ENCODE measurements at places on chromosomes 1 and 21.

GRCh38 chr1:241225741-241226140 lies 131.3 kb downstream of the RGS7 start:
- no peak for DNase-seq

DNA sequence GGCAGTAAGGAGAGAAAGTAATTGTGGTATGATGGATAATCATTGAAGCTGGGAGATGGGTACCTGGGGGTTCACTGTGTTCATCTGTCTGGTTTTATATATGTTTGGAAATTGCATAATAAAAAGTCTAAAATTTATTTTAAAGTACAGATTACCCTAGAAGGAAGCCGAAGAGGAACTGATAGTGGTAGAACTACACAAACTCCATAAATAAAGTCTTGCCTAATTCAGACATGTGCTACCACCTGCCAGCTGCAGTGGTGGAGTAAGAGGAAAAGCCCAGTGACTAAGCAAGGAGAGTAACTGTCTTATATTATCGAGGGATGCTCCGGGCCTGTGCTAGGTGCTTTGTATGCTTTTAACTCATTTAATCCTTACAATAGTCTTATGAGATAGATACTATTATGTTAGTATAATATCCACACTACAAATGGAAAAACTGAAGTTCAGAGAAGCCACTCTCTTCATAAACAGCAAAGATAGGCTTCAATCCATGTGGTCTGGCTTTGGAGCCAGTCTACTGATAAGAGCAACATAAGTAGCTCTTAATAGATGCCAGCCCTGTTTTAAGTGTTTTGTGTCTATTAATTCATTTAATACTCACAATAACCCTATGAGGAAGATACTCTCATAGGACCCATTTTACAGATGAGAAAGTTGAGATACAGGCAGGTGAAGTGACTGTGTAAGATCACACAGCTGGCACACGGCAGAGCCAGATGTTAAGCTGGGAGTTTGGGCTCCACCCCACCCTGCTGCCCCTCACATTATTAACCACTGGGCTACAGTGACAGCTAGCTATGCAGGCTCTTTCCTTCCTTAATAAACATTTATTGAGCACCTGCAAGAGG lies 56.8 kb upstream of the HNRNPU start:
- DNase-seq = no peak

- no peak for DNase-seq
Measured at GRCh38 chr1:226678251-226678650, 60.8 kb downstream of the ITPKB start.

DNA sequence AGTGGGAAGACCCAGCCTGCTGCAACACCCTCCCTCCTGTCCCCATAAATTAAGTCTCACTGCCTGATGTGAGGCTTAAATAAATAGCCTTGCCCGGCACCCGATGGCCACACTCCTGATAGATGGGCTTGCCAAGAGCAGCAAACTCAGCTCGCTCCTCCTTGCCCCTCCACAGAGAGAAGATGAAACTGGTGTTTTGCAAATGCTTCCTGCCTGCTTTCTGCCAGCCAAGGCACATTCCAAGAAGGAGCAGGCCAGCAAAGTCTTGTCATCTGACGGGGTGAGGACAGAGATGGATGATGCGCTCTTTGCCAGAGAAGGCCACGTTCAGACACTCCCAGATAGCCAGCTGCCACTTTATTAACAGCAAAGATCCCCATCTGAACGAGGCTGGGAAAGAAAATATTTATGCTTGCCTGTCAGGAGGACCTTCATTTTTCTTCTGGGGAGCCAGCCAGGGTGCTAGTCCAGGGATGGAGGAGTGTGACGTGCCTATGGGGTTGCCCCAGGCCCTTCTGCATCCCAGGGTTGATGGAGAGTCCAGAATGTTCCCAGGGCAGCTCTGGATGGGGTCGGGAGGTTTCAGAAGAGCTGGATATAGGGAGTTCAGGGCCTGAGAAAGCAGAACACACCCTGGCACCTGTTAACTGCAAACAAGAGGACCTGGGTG lies 265.4 kb downstream of the FOXD2 start:
- DNase-seq = no peak

DNA sequence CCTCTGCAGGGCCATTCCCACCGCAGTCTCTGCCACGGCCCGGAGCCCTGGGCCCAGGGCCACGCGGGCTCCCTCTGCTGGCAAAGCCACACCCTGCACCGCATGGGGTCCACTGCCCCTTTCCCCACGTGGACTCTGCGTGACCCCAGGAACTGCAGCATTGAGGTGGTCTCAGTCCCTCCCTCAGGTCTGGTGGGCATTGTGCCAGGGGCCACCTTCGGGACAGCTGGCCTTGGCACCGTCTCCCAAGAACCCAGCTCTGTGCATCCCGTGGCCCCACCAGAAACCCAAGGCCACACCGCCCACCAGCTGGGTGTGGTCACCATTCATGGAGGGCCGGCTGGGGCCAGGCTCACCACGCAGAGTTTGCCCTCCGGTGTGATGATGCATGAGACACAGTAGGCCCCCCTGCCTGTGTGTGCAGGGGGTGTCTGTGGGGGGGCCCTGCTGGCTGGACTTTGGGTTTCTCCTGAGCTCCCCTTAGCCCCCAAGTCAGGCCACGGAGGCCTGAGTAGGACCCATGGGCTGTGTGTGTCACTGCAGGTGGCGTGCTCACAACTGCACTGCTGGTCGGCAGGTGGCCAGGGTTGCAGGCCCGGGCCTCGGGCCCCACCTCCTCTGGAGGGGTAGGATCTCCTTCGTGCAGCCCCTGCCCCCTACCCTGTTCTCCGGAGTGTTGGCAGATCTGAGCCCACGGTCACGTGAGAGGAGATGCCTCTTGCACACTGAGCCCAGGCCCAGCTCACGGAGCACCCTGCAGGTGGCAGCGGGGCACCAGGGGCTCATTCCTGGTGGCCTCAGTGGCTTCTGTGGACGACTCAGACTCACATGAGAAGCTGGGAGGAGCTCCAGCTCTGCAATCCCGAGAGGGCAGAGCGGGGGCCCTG lies 5.8 kb downstream of the VWA1 start:
- peak; percentile 67 for DNase-seq

GRCh38 chr21:46455575-46456385 lies 2.9 kb upstream of the DIP2A start:
- no peak for DNase-seq

DNA sequence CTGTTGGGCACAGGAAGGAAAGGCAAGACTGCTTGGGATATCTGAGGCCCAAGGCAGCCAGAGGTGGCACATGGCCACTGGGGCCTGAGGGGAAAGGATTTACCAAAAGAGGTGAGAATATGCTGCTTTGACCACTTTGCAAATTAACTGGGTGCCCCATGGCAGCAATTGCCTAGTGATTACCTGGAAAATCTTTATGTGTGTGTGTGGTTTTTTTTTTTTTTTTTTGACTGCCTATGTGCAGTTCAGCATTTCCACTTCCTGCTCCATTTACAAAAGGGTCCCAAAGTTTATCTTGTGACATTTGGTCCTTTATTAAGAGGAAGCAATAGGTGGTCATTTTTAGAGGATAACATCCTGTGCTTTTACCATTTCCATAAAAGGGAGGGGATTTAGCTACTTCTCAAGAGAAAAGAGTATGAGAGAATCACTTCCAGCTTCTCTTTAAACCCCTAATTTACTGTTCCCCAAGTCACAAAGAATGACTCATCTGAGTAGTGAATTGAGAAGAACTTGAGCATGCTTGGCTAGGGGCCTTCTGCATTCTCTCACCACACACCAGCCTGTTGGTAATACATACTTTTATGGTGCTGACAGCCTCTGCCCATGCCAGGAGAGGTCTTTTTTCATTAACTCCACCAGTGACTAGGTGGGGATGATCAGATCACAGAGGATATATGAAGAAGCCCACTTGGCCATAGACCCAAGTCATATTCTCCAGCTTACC lies 52.1 kb downstream of the SYDE2 start:
- no peak for DNase-seq

GRCh38 chr21:34363733-34364132 lies at the start of gene KCNE2:
KCNE2 (plus strand) TSS chr21:34364006; CDS start chr21:34370479, 6,473 bp downstream.
- no peak for DNase-seq

DNA sequence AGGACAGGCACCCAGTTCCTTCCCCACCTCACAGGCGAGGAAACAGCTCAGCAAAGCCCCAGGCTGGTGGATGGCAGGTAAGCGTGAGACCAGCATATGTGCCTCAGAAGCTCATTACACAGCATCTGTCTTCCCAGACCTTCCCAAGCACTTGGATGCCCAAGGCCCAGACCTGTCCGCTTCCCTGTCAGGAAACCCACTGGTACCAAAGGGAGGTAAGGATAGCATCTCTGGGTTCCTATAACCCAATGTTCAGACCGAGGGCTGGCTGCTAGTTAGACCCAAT lies 3.3 kb downstream of the POFUT2 start:
- DNase-seq = no peak

GRCh38 chr1:158121604-158122254 lies 59.0 kb upstream of the CD1D start:
- DNase-seq = no peak

- DNase-seq = no peak
Measured at GRCh38 chr1:32474954-32475353, 10.1 kb downstream of the ZBTB8B start.

GRCh38 chr1:47599777-47600176 lies 161.9 kb downstream of the FOXD2 start:
- no peak for DNase-seq

DNA sequence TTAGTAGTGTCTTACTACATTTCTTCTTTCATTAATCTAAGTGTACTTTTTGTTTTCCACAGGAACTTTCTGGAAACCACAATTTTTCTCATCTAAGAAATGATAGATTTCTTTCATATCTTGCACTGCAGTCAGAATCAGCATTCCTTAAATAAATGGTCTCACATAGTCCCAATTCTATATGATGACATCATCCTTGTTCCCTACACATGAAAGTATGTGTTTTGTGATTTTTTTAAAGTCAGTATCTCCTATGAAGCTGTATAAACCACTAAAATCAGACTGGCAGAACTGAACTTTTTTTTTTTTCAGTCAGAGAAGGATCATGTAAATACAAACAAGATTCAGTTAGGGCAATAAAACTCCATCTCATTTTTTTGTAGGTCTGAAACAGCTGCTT lies 742.6 kb upstream of the CXADR start:
- no peak for DNase-seq

DNA sequence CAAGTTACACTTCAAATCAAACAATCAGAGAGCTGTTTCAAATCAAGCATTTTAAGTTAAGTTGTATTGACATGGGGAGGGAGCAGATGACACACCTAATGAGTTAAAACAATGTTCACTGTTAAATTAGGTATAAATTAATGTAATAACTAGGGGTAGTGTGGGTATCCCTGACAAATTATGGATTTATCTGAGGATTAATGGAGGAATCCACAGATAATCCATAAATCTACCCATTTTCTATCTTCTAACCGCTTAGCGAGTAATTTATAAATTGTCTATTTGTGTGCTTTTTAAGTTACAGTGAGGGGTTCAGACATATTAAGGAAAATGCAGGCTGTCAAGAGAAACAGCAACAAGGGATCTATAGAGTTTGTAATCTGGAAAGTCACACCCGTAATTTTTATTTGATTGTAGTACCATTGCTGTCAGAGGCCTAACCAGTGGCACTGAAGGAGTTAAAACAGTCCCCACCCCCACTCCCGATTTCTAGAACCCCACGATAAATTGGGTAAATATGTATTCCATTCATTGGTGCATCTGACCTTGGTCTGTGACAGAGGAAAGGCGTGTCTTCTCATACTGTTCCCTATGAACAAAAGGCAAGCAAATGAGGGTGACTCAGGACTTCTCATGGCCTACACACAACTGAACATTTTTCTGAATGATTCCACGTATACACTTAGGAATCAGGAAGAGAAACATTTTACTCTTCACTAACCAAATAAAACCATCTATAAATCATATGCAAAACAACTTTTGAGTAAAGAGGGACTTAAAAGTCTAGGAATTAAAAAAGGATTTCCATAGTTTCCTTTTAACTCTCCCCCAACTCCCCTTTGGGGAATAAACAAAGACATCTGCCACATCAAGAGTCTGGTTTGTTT lies 7.4 kb downstream of the IRF2BP2 start:
- no peak for DNase-seq

- DNase-seq = no peak
Measured at GRCh38 chr1:43446881-43447835, 6.6 kb downstream of the HYI start.

GRCh38 chr1:204286831-204287421 lies 72.8 kb downstream of the PLEKHA6 start:
- DNase-seq = no peak

GRCh38 chr1:94672001-94672400 lies 130.4 kb upstream of the F3 start:
- DNase-seq = no peak

- DNase-seq = no peak
Measured at GRCh38 chr1:228989676-228989991, 254.4 kb downstream of the RHOU start.
